Kidney (tissue), 22 donors: ENCODE measurements at places on chromosomes 7 and 10.

- no peaks in the 10 kb centered on the region for H3K4me1 ChIP-seq
- DNase-seq: no peak
- no peak overlapping the region for H3K27ac ChIP-seq
- H3K4me3 ChIP-seq: no peak overlapping the region
- H3K27me3 ChIP-seq: no peaks in the 10 kb centered on the region
Observed at GRCh38 chr7:6489612-6490011, 41.9 kb upstream of the DAGLB start.

DNA sequence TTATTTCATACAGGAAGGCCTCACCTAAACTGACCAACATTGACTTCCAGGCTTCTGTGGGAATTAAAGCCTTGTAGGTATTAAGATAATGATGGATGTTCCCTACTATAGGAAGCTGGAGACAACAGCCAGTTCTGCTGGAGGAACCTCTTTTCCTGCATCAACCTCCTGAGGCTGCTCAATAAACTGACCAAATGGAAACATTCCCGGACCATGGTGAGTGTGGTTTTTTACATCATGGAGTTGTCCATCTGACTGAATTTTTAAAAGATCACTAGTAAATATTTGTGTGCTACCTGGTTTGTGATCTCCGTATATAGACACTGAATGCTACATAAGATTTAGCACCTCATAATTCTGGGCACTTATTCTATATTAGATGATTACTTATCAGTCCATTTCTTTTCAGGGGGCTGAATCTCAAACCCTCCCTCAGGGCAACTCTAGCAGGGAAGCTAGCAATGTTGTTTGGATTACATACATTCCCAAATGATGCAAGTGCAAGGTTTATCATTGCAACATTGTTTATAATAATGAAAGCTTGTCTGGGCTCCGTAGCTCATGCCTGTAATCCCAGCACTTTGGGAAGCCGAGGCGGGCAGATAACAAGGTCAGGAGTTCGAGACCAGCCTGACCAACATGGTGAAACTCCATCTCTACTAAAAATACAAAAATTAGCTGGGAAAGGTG, 21.5 kb upstream of the SMKR1 start:
- no peaks in the 10 kb centered on the region for H3K27me3 ChIP-seq
- no peaks in the 10 kb centered on the region for H3K36me3 ChIP-seq
- H3K27ac ChIP-seq: no peak overlapping the region
- DNase-seq: no peak
- no peak overlapping the region for H3K4me3 ChIP-seq

DNA sequence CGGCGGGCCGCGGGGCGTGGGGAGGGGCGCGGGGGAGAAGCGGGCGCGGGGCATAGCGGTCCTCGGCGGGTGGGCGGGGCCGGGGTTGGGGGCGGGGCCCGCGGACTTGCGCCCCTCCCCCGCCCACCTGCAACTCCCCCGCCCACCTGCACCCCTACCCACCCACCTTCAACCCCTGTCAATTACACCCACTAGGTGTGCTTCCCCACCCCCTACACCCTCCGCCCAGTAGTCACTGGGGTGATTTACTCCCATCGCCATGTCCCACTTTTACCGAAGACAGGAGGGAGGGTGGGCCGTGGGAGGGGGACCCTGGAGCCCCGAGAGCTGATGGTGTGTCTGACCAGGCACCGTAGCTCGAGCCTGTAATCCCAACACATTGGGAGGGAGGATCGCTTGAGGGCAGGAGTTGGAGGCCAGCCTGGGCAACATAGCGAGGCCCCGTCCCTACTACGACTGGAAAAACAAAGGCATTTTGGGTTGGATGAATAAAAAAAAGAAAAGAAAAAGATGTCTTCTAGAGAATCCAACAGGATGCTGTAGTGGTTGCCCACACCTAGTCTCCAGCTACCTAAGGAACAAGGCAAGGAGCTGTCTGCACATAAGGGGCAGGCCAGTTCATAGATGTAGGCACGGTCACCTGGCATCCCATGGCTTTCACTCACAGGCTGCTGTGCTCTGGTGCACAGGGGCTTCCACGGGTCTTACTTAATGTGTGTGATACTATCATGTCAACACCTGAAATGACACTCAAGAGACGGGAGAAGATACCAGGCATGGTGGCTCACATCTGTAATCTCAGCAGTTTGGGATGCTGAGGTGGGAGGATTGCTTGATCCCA, 761 bp downstream of the KCTD7 start:
- H3K27ac ChIP-seq: peak overlapping the region; percentile 88
- H3K27me3 ChIP-seq: no peaks in the 10 kb centered on the region
- H3K36me3 ChIP-seq: peaks cover 2% of the 10 kb centered on the region
- DNase-seq: no peak
- peak overlapping the region; percentile 73 for H3K4me3 ChIP-seq

GRCh38 chr7:116691664-116692063, 19.7 kb downstream of the MET start:
- H3K27ac ChIP-seq: no peak overlapping the region
- no peaks in the 10 kb centered on the region for H3K4me1 ChIP-seq
- DNase-seq: no peak
- no peaks in the 10 kb centered on the region for H3K36me3 ChIP-seq
- no peak overlapping the region for H3K4me3 ChIP-seq

GRCh38 chr10:128480601-128481000, 354.4 kb upstream of the MKI67 start:
- H3K4me1 ChIP-seq: no peaks in the 10 kb centered on the region
- H3K27me3 ChIP-seq: peaks cover 5% of the 10 kb centered on the region
- no peak overlapping the region for H3K4me3 ChIP-seq

DNA sequence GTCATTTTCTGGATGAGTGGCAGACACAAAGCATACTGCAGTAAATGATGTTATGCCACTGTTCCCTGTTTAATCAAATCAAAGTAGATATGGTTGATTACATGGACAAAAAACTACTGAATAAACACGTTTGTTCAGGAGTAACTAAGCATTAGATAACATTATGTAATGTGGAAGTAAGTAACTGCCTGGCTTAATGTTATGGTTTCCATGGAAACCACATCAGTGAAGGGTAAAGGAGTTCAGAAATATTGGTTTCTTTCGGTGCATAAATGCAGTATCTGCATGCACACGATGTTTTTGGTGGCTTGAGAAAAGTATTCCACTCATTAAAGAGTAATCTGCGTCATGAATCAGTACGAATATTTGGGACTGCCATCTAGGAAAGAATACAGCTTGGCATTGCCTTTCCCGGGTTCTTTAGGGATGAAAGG, 131.3 kb upstream of the PRKCQ start:
- no peak overlapping the region for H3K27ac ChIP-seq
- no peaks in the 10 kb centered on the region for H3K27me3 ChIP-seq
- no peak for DNase-seq
- no peaks in the 10 kb centered on the region for H3K4me1 ChIP-seq
- no peaks in the 10 kb centered on the region for H3K36me3 ChIP-seq

DNA sequence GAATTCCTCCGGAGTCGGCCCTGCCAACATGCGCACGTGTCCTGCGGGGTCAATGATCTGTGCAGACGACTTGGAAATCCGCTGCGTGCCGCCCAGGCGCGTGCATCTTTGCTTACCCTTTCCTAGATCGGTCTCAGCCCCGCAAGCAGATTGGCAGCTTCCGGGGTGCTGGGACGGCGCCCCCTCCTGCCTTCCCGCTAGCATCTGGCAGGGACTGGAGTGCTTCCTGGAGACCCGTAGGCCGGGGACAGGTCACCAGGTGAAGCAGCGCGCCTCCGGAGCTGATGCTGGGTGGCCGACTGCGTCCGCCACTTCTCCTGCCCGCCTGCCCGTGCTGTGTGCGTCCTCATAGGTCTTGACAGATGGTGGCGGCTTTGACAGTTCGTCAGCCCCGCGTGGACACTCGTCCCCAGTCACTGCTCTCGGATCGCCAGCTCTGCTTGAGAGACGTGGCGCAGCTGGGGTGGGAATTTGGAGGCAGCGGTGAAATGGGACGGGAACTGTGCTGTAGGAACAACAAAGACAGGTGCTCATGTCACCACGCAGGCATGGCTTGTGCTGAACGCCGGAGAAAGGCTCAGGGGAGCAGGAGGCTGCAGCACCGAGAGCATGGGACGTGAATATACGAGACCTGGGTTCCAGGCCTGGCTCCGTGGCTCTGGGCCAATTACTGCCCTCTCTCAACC, 21.9 kb upstream of the KCNK18 start:
- H3K36me3 ChIP-seq: no peaks in the 10 kb centered on the region
- DNase-seq: peak; percentile 21
- H3K27ac ChIP-seq: no peak overlapping the region
- H3K4me1 ChIP-seq: no peaks in the 10 kb centered on the region
- H3K27me3 ChIP-seq: peaks cover 24% of the 10 kb centered on the region

DNA sequence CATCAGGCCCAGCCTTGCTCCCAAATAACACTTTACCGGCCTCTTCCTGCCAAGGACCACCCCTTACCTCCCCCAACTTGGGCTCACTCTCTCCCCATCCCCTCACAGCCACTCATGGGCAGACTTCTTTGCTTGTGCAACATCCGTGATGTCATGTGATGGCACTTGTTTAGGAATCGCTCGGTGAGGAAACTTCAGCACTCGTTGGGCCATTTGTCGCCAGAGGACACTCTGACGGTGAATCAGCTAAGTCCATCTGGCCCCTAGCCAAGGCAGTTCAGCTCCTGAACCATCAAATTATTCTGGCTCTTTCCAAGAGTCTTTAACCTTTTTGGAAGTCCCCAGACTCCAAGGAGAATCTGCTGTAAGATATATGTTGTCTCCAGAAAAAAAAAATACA, 19.2 kb downstream of the BTBD16 start:
- H3K4me1 ChIP-seq: no peaks in the 10 kb centered on the region
- H3K36me3 ChIP-seq: no peaks in the 10 kb centered on the region
- H3K27me3 ChIP-seq: no peaks in the 10 kb centered on the region

DNA sequence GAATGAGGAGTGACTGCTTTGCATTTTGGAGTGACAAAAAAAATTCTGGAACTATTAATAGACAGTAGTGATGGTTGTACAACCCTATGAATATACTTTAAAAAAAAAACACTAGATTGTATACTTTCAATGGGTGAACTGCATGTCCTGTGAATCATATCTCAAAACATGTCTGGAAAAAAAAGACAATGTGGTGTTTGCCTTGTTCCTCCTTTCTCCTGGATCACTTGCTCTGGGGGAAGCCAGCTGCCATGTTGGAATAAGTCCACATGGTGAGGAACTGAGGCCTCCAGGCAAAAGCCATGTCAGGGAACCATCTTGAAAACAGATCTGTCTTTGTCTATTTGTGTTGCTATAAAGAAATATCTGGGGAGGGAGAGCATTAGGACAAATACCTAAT, 39.5 kb upstream of the YAE1 start:
- H3K4me1 ChIP-seq: no peaks in the 10 kb centered on the region
- no peaks in the 10 kb centered on the region for H3K27me3 ChIP-seq

DNA sequence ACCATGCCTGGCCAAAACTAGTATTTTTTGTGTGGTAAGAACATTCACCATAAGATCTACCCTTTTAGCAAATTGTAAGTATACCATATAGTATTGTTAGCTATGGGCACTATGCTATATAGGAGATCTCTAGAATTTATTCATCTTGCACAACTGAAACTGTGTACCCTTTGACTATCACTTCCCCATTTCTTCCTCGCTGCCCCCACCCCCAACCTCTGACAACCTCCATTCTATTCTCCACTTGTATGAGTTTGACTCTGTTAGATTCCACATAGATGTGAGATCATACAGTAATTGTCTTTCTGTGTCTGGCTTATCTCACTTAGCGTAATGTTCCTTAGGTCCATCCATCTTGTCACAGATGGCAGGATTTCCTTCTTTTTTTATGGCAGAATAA, 3.6 kb downstream of the CASP7 start:
- DNase-seq: no peak
- no peak overlapping the region for H3K4me3 ChIP-seq
- no peaks in the 10 kb centered on the region for H3K36me3 ChIP-seq
- H3K27ac ChIP-seq: no peak overlapping the region
